AG04450 (cell line): ENCODE measurements at places on chromosomes 5 and 9.

- no peak for DNase-seq
Measured at GRCh38 chr5:147756566-147756965, 26.0 kb downstream of the JAKMIP2 start.

GRCh38 chr5:431001-431710, 11.8 kb upstream of the EXOC3 start:
- DNase-seq = no peak

DNA sequence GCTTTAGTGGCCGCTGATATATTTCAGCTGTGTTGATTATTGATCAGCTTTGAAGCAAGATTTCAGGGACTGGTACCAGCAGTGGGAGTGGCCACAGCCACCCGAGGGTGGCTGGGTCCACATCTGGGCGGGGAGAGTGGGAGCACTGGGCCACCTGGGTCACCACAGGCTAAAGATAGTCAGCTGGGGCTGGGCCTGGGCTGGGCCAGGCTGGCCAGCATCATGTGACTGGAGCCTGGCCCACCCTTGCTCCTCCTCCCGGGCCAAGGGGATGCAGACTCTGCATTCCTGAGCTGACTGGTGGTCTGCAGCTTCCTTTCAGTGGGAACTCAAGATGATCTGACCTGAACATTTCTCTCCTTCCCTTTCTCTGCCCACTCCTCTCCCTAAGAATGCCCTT, 27.1 kb downstream of the LARP1 start:
- DNase-seq = no peak

DNA sequence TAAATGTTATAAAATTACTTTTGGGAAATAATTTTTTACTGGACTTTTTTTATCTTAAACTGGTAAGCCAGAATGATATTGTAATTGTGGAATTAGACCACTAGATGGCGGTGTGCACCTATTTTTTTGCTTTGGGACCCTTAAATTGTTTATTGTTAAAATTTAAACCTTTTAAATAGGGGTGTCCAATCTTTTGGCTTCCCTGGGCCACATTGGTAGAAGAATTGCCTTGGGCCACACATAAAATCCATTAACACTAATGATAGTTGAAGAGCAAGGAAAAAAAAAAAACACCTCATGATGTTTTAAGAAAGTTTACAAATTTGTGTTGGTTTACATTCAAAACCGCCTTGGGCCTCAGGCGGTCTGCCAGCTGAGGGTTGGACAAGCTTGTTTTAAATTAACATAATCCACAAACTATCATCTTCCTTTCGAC, 28.4 kb upstream of the GADD45G start:
- DNase-seq = no peak

DNA sequence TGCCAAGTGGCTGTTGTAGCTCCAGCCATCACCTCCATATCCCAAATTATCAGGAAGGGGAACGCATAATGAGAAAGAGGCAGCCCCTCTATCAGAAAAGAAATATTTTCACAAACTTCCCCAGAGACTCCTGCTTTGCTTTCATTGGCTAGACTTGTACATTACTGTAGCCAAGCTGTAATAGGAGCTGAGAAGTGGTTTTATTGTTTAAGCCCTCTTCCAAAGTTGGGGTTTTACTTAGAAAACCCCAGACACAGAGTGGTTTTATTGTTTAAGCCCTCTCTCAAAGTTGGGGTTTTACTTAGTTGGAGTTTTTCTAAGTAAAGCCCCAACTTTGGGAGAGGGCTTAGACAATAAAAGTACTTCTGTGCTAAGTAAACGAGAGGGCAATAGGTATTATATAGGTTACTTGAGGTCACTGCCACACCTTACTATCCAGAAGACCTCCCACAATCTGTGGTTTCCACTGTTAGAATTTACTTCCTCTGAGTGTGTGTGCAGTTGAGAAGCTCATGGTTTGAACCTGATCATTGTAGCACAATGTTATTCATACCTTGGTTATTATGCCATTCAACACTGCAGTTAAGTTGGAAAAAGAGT, 215.7 kb upstream of the OTULINL start:
- DNase-seq = no peak

GRCh38 chr5:82068723-82069122, 96.9 kb downstream of the ATG10 start:
- DNase-seq = no peak

DNA sequence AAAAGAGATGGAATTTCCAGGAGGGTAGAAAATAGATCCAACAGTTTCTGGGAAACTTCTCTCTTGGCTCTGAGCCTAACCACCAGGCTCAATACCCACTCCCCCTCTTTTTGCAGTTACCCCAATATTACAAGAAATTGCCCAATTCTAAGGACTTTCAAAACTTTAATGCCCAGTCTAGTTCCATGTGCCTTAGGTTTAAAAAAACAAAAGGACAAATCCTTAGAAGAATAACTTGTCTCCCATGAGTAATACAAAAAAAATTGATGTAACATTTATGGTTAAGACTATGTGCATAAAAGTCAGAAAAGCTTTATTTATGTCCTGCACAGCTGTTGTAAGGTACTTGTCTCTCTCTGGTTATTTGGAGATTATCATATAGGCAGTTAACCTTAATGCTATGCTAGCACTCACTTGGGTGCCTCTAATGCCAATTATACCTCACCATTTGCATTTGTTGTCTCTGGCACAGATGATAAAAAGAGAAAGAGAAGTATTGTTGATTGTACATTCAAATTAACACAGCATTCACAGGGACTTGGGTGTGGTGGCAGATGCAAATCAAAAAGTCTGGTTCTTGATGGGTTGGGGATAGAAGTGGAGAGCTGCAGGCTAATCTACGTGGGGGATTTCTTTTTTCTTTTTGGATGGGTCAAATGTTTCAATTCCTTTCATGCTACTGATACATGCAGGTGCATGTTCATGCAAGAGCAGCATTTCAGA, 159.4 kb downstream of the PIK3R1 start:
- no peak for DNase-seq

DNA sequence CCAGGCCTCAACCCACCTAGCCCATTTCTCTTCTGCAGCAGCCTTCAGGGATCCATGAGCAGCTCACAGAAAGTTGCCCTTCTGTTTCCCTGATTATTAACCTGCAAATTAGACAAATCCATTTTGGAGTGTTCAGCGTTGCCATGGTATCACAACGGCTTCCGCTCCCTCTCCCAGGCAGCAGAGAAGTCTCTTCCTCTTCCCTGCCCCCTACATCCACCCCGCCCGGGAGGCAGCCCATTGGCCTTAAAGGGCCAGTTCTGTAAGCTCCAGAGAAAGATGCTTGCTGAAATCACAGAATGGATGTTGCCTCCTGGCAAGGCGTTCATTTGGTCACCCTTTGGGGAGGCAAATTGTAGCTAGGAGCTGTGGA, 47.7 kb upstream of the BOD1 start:
- DNase-seq = no peak
